Activated T-cell treated with anti-CD3 and anti-CD28 coated beads, Interleukin-2, amount 50 U/mL, for 48 hours (primary cell): ENCODE measurements at places on chromosomes 7 and 10.

- DNase-seq, result no peak
These were observed 735.9 kb downstream of the PCDH15 start for GRCh38 chr10:54065106-54065505.

- no peak for DNase-seq
These were observed 4.3 kb upstream of the GSAP start for GRCh38 chr7:77420438-77420837.

DNA sequence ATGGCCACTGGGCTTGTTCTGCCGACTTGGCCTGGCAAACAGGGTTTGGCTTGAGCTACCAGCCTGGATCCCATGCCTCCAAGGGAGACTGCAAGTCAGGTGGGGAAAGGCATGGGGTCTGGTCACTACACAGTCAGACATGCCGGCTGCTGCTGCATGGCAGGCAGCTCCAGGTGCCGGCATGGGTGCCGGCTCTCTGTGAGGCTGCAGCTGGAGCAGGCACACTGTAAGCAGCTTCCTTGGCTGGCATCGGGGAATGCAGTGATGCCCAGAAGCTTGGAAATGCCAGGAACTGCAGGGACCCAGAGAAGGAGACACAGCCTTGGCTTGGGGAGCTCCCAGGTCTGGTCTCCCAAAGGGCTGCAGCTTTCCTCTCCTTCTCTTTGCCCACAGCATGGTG is 305.5 kb upstream of the NRG3 start:
- no peak for DNase-seq

DNA sequence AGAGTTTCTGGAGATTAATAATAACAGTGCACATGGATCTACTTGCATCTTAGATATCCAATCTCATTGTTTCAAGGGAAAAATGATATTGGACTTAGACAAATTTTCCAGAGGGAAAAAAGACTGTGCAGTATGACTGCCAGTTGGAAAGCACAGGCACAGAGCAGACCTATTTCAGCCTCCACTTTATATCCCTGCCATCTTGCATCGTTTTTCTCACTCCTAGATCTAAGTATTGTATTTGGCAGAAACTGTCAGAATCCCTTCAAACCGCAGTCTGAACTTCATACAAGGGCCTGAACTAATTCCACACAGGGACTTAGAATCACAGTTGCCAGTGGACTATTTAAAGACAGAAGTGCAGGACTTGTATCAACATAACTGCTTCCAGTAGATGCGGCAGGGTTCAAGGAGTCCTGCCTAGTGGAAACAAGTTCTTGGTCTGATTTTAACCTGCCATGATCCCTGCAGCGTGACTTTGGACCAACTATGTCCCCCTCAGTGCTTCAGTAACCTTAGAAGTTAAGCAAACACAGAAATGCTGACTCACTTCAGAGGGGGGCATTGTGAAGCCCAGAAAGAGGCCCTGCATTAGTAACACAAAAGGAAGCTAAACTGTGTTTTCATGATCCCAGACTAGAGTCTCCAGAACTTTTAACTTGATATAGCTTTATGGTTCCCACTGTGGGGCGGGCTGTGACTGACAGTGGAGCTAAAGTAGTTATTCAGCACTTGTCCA is 95.7 kb upstream of the PALS2 start:
- DNase-seq, result no peak

DNA sequence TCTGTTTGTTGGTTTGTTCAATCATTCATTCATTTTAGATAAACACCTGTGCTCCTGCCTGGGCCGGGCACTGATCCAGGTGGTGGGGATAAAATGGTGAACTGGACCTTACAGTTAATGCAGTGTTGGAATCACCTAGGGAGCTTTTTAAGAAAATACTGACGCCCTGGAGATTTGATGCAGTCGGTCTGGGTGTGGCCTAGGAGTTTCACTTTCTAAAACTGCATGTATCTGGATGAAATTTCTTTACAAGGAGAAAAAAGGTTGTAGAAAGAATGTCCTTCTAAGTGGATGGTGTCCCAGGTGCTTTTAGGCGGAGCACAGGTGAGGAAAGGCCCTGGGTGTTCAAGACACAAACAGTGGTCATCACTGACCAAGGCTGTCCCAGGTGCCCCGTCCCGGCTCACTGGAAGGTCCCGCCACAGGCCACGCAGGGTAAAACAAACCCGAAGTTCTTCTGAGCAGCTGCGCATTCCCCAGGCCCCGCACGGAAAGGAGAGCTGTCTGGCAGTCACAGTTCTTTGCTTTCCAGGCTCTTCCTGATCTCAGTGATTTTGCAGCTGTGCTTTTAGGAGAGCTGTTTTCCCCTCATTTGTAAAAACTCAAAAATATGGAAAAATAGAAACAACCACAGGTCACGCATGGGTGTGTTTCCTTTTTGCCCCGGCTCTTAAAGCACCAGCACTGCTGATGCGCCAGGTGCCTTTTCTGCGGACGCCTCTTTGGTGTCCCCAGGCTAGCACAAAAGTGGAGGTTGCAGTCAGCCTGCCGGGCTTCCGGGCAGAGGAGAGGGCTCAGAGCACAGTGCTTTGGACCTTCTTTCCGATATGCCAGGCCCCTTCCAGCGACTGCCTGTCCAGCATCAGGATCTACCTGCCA is 161.9 kb downstream of the GRK5 start:
- DNase-seq, result no peak

GRCh38 chr10:96672481-96673175 is 47.7 kb downstream of the PIK3AP1 start:
- DNase-seq, result no peak

- DNase-seq, result no peak
These were observed 4.2 kb upstream of the CREB3L2 start for GRCh38 chr7:138006106-138006505.

GRCh38 chr10:49650724-49651034 is 28.8 kb upstream of the C10orf53 start:
- no peak for DNase-seq

DNA sequence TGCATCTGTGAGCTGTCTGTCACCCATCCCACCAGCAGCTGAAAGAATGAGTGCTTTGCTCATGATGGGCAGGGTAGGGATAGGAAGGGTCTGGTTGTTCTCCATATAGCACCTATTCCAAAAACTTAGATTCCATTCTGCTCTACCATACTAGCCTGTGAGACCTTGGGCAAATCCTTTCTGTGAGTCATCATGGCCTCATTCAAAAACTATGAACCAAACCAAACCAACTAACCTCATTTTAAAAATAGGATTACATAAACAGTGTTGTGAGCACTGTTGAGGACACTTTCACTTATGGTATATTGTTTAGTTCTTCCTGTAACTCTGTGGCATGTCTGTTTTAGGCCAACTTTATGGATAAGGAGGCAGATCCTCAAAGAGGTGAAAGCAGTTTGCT is 30.9 kb upstream of the STEAP4 start:
- no peak for DNase-seq

GRCh38 chr10:100346765-100347567 is at the start of gene SCD:
Gene SCD (plus strand): TSS chr10:100347233. CDS start chr10:100347505, 272 bp downstream.
- DNase-seq, result peak; percentile 90

DNA sequence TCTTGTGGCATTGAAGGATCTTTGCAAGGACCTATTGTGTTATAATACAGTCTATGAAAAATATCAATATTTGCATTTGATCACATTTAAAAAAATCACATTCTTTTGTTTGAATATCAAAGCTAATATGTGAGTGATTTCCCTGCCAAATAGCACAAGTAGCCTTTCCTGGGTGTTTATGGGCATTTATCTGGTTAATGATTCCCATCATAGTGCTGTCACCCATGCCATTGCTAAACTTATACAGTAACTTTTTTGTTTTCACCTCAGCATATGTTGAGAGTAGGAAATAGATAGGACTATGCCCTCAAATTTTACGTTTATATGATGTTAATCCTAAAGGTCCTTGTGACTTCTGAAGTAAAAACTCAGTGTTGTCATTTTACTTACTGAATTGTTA is 136.9 kb downstream of the CFTR start:
- DNase-seq, result no peak

DNA sequence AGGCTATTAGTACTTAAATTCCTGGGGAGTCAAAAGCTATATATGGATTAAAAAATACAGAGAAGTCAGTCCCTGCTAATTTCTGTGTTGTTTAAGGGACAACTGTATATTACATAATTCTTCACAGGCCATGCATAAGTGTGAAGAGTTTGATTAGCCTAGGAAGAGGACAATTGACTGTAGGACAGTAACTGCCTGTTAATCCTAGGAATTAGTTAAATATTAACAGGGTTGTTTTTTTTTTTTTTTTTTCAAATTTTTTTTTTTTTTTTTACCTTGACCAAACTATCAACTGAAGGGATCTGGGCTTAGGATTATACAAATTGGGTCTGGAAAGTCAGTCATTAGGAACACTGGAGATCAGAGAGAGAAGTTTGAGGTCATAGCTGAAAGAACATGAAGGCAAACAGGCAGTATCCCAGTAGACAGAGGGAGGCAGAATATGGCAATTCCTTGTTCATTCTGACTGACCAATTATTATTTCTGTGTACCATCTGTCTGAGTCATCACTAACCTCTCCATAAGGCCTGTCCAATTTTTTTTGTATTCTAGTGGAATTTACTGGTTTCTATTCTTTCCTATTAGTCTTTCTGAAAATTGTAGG is 1139.2 kb downstream of the SORCS1 start:
- DNase-seq, result no peak

GRCh38 chr7:101169838-101170551 is 4.6 kb upstream of the VGF start:
- peak; percentile 92 for DNase-seq

DNA sequence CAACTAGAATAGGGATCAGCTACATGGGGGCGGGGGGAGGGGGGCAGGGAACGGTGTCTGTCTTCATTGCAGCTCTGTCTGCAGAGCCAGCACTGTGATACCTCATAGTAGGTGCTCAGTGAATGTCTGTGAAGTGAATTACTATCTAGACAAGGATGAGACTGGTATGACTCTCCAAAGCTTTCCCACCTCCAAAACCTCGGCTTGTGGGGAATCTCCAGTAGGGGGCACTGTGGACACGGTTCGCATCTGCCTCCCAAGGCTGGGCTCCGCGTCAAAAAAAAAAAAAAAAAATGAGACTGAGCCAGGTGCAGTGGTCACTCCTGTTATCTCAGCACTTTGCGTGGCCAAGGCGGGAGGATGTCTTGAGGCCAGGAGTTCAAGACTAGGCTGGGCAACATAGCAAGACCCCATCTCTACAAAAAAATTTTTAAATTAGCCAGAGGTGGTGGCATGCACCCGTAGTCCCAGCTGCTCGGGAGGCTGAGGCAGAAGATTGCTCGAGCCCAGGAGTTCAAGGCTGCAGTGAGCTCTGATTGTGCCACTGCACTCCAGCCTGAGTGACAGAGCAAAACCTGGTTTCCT is 9.6 kb downstream of the TRIM56 start:
- DNase-seq, result peak; percentile 66

DNA sequence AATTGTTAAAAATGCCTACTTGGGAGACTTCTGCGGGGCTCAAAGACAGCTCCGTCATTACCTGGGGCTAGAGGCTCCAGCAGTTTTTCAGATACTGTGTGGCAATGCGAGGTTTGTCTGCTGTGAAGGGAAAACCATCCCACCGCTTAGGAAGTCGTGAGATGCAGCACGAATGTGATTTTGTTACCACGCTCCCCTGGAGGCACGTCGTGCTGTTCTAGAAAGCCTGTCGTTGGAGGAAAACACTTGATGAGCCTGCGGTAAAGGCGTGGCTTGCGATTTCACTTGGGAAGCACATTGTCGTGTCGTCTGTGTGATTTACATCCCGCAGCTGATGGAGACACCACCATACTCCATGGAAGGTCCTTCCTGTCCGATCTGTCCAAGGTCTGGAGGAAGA is 39.3 kb downstream of the CAMK1D start:
- DNase-seq, result peak; percentile 16

GRCh38 chr10:106816318-106817085 is 348.0 kb downstream of the SORCS1 start:
- no peak for DNase-seq
